ENCODE measurements at places on chromosomes 6 and 20.

- DNase-seq, result no peak
These were observed 731 bp upstream of the DNPH1 start for GRCh38 chr6:43229803-43230620.

DNA sequence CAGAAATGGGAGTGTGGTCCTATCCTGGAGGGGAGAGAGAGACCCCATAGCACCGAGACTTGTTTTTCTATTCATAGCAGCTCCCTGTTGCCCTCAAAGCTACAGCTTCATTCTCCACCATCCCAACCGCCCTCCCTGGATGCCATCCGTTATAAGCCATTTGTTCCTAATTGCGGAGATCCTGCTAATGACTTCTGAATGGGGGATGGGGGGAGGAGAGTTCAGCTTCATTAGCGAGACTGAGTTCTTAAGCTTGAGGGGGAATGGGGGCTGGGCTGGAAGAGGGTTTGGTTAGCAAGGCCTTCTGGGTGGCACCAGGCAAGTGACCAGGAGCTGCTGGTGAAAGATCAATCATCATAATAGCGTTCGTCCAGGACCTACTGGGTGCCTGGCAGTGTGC lies 27.1 kb downstream of the FOXP4 start:
- DNase-seq, result no peak

GRCh38 chr20:58518387-58518786 lies 3.2 kb upstream of the APCDD1L start:
- no peak for DNase-seq

DNA sequence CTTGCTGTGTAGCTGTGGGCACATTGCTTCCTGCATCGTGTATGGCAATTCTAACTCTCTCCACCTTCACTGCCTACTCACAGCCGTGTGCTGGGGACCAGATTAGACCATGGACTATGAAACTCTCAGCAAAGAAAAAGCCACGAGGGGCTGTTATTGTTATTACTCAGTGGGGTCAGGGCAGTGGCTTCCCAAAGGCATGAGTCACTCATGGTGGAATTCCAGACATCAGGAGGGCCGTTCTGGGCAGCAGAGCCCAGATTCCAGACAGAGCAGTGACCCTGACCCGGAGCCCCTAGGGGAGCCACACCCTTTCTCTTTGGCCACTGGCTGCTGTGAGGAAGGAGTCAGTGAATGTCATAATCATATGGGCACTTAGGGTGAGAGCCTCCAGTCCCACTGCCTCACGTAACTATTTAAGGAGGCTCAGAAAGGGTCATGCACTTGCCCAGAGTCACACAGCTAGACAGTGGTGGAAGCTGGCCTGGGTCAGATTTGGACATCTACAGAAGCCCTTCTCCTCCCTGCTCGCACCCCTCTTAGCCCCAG lies 22.2 kb upstream of the CCN5 start:
- DNase-seq, result peak; percentile 94

- no peak for DNase-seq
These were observed 795.9 kb downstream of the MAFB start for GRCh38 chr20:39893003-39893685.

- peak; percentile 48 for DNase-seq
These were observed 5.2 kb downstream of the SIRPA start for GRCh38 chr20:1900321-1900801.

GRCh38 chr6:3032986-3033385 lies 33.3 kb downstream of the NQO2 start:
- DNase-seq, result no peak

GRCh38 chr6:16481697-16482399 lies 243.5 kb downstream of the GMPR start:
- DNase-seq, result no peak

- no peak for DNase-seq
These were observed 96.9 kb downstream of the JPH2 start for GRCh38 chr20:44089987-44090674.

DNA sequence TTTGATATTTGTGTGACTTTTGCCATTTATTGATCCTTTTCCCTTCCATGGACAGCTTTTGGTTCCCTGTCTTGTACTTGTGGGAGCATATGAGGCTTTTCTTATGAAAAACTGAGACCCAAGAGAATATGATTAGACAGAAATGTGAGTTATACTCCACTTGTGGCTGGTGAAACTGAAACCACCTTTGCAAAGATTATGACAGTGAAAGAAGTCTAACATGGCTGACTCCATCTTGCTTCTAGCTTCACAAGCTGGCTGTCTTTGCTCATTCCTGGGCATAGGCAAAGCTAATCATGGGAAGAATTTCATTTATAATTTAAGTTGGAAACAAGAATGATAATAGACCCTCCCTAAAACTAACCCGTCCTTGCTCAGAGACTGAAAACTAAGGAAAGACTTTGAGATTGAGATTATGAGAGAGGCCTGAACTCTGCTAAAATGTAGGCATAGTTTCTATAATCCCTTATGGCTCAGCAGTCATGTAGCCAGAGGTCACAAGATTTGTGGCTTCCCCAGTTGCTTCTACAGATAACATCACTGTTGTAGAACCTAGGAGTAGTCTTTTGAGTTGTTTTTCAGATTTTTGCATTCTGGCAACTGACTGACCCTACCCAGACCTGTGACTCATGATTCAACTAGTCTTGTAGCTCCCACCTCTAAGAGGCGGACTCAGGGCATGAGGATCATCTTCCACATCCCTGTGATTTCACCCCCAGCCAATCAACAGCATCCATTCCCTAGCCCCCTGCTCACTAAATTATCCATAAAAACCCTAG lies 50.9 kb upstream of the CD2AP start:
- DNase-seq, result no peak

DNA sequence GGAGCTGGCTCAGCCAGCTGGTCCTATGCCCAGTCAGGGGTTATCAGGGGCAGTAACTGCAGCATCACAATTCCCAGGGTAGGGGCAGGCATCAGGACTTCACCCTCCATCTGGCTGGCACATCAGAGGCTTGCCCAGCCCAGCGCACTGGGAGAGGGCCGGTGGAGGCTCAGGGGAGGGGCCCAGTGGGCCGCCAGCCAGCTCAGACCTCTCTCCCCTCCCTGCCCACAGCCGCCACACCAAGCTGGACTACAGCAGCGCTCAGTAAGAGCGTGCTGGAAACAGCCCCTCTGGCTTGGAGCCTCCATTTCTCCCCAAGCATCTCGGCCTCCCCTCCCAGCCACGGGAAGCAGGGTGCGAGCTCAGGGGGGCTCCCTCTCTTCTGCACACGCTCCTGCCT lies 22.0 kb downstream of the ADA start:
- DNase-seq, result no peak

- DNase-seq, result no peak
These were observed 40.1 kb downstream of the ITPR3 start for GRCh38 chr6:33661106-33661838.

- DNase-seq, result peak; percentile 19
These were observed 38.5 kb downstream of the DLGAP4 start for GRCh38 chr20:36344517-36345132.
